ENCODE measurements at places on chromosomes 6 and 20.

DNA sequence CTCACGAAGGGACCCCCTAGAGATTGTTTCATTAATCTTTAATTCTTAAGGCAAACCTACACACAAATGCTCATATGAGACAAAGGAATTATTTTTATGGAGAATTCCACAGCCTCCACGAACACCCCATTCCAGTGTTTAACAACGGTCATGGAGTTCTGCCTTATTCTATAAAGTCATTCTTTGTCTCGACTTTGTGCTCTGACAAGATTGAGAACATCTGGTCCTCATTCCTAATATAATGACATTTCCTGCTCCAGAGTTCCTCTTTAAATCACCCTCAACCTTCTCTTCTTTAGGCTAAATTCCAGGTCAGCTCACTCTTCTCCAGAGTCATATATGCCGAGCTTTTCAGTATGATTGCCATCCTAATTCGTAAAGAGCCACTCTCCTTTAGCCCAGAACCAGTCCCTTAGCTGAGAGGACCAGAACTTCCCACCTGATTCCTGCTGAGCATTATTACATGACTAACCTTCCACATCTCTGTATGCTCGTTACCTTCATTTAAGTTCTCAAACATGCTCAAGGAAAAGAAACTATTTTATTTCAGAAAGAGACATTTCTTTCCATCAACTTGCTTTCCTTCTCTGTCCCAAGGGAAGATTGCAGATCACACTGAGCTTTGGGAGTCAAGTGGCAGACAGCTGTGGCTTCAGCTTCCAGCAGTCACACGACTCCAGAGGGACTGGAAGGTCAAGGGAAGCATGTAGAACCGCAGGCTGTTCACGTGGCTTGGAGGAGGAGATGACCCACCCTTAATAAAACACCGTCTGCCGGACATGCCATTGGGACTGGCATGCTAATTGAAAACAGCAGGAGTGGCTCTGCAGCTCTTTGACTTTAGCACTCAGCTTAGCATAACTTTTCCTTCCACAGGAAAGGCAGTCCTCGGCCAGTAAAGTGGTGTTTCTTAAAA lies 467.1 kb upstream of the HSF2 start:
- no peak for DNase-seq

GRCh38 chr20:3731944-3732326 lies 550 bp upstream of the HSPA12B start:
- DNase-seq = no peak

GRCh38 chr20:32191422-32191821 lies 16.1 kb downstream of the PLAGL2 start:
- DNase-seq = no peak

DNA sequence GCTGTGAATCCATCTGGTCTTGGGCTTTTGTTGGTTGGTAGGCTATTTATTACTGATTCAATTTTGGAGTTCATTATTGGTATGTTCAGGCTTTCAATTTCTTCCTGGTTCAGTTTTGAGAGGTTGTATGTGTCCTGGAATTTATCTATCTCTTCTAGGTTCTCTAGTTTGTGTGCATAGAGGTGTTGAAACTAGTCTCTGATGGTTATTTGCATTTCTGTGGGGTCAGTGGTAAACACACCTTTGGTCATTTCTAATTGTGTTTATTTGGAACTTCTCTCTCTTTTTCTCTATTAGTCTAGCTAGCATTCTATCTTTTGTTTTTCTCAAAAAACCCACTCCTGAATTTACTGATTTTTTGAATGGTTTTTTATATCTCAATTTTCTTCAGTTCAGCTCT lies 70.1 kb upstream of the IRAK1BP1 start:
- no peak for DNase-seq

GRCh38 chr6:109015176-109015575 lies 79.5 kb downstream of the SESN1 start:
- no peak for DNase-seq

- no peak for DNase-seq
These were observed 380.7 kb upstream of the CITED2 start for GRCh38 chr6:139754898-139755775.

DNA sequence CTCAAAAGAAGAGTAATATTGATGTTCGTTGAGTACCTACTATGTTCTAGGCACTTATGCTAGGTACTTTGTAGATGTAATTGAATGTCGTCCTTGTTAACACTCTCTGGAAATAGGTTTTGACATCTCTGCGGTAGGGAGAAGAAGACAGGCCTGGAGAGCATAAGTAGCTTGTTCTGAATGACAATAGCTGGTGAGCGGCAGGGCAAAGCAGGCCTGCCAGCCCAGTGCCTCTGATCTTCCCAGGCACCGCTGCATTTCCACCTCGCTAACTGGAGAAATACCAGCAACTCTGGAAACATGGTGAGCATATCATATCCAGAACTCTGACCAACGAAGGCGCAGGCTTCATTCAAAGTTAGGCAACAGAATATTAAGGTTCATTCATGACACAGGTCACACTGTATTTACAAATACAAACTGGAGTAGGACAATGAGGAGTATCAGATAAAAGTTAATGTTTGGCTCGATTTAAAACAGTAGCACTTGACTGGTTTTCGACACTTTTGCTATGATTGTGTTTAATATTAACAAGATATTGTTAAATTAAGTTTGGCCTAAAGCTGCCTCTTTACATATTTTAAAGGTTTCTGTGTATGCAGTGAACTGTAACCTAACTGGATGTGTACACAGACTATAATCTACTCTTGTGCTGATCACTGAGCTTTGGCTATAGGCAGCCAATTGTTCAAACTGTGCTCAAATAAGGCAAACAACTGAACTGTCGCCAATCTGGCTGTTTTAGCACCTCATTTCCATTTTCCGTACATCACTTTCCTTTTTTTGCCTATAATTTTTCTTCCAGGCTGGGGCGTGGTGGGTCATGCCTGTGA lies 54.1 kb downstream of the PPP1R3G start:
- no peak for DNase-seq

DNA sequence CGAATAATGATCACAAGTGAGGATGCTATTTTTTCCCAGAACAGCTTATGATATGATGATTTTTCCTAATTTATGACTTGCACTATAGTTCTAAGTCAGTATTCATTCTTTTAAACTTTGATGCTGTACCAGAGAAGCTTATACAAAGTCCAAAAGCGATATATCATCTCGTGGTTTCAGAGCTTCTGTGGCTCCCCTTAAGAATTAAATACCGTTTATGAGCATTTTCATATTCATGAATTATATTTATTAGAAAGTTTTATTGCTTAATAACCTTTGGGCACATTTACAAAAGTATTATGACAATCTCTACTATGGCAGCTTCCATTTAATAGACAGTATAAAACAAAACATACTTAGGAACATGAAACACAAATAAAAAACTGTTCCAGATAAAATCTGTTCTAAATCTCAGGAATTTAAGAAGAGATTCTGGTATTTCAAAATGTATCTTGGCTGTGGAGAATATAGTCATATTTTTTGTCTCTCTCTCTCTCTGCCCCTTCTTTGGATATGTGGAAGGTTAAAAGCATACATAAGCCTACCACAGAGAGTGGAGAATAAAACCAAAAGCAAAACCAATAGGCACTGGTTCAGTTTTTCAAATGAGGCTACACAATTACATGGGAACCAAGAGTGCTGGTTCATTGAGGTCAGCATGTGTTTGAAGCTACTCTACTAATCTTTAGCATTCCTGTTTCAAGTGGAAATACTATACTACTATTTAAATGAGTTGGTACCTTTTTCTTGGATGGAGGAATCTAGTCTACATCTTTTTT lies 884.5 kb upstream of the GJE1 start:
- no peak for DNase-seq

GRCh38 chr6:24353861-24354260 lies 4.0 kb downstream of the DCDC2 start:
- DNase-seq = no peak

DNA sequence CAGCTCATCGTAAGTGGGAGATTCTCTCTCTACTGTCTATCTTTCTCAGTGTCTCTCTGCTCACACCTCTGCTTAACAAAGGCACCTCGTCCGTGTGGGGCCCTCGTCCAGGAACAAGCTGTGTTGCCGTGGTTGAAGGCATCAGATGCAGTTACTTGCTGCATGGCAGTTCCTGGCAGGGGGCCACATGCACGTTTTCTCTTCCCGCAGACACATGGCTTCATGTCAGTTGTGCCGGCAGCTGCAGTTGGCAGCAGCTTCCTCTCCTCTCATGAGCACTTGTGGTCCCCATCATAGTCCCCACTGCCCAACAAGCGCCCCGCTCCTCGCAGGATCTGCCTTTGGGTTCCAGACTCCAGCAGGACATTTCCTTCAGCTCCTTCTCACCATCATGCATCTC lies 7.1 kb upstream of the AFDN start:
- DNase-seq = no peak

DNA sequence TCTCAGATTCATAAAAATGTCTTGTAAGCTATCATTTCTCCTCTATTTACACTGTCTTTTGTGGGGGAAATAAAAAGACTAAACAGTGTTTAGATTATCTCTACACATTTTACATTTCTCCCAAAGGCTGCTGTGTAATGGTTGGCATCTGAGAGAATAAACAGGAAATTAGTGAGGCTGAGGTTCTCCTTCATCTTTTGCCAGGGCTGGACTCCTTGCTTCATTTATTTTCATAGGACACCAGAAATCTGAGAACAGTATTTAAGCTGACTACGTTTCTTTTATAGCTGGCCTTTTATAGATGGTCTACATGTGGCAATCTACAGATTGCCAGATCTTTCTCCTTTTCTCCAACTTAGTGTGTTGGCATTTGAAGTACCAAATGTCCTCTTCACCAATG lies 41.5 kb downstream of the PLCB4 start:
- no peak for DNase-seq

DNA sequence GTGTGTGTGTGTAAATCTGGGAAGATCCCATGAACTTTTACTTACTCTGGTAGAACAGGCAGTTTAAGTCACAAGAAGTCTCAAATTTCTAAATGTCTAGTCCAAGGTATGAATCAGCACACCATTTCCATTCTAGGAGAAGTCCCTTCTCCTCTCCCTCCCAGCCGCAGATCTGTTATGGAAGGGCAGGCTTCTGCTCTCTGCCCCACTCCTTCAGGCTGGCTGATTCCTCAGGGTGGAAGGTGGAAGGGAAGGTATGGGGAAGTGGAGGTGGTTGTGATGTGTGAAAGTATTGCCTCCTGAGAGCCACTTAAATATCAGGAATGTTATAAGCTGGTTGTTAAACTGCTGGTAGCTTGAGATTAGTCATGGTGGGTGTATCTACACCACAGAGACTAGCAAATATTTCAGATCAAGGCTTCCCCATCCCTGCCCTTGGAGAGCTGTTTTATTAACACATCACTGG lies 44.5 kb upstream of the LAMA4 start:
- DNase-seq = no peak

DNA sequence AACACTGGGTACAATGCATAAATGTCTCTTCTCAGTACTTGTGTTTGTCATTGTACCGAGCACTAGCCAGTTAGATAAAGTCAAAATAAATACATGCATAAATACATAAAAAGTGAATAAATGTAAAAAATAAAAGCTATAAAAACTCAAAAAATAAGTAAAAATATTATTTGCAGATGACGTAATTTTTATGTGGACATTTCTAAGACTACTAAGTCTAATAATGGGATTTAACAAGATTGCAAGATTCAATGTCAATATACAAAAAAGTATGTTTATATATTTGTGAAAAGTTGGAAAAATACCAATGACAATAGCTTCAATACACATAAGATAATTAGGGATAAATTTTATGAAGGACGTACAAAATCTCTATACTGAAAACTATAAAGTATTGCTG lies 639.6 kb downstream of the CBLN4 start:
- no peak for DNase-seq

DNA sequence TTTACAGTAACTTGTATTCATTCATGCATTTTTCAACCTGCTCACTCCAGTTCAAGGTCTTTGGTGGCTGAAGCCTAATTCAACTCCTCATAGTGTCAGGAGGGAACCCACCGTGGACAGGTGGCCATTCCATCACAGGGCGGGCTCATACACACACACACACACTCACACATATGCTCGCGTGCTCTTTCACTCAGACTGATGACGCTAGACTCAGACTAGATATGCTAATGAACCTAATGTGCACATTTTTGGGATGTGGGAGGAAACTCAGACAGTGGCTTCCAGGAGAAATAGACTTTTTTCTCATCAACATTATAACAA lies 56.7 kb downstream of the TRIM27 start:
- no peak for DNase-seq

DNA sequence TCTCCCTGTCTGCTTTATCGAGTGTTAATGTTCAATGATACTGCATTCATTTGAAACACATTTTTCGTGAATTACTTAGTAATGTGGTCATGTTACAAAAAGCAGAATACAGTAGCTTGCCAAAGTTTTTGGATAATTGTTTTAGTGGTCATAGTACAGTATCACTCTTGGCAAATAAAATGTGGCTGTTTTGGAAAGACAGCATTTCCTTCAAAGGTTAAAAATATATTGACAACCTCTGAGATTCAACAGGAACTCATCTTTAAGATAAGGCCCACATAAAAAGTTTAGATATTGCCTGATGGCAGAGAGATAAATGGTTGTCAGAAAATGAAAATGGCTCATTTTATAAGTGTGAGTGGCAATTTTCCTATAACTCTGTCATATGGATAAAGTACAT lies 297.7 kb upstream of the MAN1A1 start:
- no peak for DNase-seq

DNA sequence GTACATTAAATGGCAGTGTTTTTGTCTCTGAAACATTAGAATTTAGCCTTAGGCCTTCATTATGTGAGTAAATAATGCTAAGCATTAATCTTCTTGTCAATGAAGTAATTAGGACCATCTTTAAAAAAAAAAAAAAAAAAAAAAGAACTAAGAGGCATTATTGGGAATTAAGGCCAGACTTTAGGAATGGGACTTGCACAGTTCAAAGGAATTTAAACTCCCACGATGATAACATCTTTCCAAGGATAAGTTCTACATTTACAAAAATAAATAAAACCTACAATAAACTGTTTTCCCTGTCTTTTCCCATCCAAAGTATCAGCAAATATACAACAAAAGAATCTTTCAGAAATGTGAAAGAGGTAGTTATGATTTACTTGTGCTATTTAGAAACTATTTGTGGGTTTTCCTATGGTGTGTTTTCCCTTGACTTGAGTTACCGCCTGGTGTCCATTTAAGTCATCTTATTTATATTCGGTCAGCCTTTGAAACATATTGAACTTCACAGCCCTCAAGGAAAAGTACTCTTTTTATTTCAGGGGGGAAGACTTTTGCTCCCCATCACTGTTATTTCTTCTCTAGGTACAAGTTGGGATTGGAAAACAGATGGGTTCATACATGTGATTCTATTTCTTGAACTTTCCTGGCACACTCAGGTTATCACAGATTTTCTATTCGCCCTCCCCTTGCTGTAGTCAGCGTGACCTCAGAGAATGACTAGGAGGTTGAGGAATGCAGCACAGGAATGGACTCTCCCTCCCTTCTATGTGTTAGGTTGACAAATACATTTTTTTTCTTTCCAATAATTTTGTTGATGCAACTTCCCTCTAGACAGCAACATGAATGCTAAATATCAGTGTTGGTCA lies 13.6 kb downstream of the STMND1 start:
- DNase-seq = no peak
